ENCODE measurements at places on chromosomes 5 and 9.

DNA sequence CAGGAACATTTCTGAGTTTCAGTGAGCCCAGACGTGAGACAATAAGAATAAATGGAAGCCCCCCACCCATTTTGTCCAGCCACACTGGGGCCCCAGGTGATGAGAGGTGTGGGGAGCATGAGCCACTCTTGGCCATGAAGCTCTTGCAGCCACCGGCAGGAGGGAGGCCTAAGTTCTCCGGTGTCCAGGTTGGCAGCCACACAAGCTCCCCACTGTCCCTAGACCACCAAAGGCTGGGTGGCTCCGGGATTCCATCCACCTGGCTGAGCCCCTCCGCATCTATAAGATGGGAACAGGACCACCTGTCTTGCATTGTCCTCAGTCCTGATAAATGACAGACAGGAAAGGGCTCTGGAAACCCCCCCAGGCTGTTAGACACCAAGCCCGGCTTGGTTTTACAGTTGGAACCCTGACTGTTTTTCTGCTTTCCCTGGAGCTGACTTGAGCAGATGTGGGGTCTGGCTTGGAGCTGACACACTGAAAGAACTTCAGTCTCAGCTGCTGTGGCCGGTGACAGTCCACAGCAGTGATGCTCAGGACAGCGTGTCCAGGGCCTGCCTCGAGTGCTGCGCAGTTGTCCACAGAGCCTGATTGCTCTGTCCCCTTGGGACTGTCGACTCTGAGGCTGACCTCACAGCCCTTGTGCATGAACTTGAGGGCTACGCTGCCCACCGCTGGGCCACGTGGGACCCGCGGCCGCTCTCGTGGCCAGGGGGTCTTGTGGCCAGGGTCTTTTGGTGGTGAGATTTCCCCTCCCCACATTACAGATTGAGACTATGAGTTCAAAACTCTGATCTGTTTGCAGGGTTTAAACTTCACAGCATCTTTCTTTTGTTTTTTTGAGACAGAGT is 74.8 kb downstream of the PSMB7 start:
- no peak for DNase-seq

DNA sequence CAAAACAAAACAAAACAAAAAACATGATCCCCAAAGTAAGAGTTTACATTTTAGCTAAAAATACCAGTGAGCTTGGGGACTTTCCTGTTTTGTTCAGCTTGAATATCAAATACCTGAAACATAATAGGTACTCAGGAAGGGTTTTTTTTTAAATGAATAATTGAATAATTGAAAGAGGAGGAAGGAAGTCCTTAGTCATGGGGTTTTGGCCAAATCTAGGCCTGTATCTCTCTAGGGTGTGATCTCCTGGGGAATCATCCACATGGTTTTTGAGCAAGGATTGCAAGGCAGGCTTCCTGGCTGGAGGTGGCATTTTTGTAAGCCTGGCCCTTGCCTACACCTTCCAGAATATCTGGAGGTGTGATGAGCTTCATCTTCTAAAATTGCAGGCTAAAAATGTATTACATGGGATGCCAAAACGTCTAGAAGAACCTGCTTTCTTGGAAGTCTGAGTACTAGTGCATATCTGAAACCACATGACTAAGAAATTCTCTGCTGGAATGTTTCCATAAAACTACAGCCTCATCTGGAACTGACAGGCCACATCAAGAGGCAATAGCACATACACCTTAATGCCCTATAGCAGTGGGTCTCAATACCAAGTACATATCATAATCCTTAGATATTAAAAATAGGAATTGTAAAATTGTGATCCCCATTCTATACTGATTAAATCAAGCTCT is 10.4 kb downstream of the C9 start:
- DNase-seq = no peak

- DNase-seq = no peak
These were observed 141.1 kb upstream of the DAP start for GRCh38 chr5:10902145-10902544.

- DNase-seq = no peak
These were observed 129.8 kb downstream of the SLC12A2 start for GRCh38 chr5:128213340-128213739.

- no peak for DNase-seq
These were observed 113.0 kb downstream of the ADAMTS2 start for GRCh38 chr5:179232091-179232735.

DNA sequence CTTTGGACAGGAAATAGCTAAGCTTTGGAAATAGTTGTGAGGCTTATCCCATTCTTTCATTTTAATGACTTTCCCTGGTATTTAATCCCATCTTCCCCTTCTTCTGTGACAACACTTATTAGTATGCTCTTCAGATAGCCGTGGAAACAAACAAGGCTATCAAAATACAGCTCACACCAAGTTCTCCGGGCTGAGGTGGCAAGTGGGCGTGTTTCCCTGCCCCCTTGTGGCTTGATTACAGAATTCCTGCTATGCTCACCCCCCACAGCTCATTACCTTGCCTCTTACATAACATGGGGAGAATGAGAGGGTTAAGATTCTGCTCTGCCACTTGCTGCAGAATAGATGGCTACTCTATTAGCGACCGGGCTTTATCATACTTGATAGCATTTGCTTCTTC is 437.1 kb upstream of the TLE4 start:
- no peak for DNase-seq

DNA sequence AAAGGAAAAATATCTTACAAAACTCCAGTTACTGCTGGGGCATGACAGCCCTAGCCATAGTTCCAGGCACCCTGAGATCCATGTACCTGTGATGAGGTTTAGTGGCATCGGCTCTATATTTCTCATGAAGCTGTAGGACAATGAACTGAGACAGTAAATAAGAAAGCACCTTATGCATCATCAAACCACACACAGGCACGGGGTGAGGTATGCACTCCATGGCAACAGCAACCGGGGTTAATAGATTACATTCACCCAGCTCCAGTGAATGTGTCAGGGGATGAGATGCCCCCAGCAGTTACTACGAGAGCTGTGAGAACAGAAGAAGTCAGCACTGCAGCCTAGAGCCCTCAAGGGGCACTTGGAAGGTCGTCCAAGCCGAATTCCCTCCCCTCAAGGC is 162.0 kb upstream of the S1PR3 start:
- DNase-seq = no peak

DNA sequence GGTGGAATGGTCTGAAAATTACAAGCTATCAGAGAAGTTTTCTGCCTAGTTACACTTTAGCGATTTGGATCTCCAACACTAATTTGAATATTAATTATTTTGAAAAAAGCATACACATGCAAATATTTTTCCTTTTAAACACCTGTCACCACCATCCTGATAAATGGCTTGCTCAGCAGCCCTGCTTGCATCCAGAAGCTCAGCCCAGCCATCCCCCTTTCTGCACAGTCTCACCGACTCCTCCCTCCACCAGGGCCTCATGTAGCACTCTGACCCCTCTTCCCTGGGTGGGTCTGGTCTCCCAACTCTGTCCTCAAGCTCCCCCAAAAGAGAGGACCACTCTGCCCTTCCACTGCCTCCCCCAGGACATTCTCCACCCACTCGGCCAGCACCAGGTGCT is 70.0 kb downstream of the C5orf15 start:
- no peak for DNase-seq

- DNase-seq = no peak
These were observed at the start of gene SEMA6A for GRCh38 chr5:116574367-116575325. SEMA6A (minus strand) TSS chr5:116574823; CDS start chr5:116504944, 69,879 bp downstream.

- DNase-seq = no peak
These were observed 30.5 kb upstream of the LPAR1 start for GRCh38 chr9:111068771-111069170.

- DNase-seq = no peak
These were observed 11.2 kb downstream of the SH3RF2 start for GRCh38 chr5:145947581-145947980.

Data from T-helper 22 cell (primary cell).